ENCODE measurements at places on chromosomes 7 and 10.

DNA sequence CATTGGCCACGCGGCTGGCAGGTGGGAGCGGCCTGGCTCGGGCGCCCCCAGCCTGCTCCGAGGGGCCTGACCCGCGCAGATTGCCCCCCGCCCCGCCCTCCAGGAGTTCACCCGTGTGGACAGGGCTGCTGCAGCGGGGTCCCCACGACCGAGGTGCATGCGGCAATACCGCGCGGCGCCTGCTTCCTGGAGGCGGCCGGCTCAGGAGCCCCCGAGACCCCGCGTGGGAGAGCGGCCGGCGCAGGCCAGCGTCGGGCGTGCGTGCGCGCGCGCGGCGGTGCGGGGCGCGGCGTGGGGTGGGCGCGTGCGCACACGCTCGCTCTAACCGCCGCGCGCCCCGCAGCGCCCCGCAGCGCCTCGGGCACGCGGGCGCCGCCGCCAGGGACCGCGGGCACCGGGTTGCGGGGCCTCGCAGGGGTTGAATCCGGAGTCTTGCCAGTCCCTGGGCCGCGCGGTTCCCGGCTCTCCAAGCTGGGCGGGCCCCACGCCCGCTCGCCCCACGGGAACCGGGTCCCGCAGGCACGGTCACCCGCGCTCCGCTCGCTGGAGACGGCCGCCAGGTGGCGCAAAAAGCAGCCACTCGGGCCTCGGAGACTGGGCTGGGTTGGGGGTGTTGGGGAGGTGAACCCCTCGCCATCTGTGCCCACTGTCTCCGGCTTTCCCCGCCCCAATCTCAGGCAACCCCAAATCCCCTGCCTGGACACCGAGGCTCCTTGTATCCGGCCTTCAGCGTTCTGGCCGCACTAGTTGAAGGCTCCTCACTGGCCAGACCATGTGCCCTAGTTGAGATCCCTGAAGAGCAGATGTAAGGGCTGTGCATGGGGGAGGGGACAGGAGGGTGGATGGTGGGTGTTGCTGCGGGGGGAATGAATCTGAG lies 1.3 kb upstream of the ACHE start:
- DNase-seq = no peak
- peaks cover 81% of the 10 kb centered on the region for H3K27me3 ChIP-seq
- H3K4me3 ChIP-seq = peak overlapping the region; percentile 40
- peaks cover 28% of the 10 kb centered on the region for H3K4me1 ChIP-seq
- H3K27ac ChIP-seq = no peak overlapping the region

GRCh38 chr10:28087661-28088351 lies 88.9 kb upstream of the ODAD2 start:
- H3K27ac ChIP-seq = no peak overlapping the region
- peaks cover 10% of the 10 kb centered on the region for H3K36me3 ChIP-seq
- H3K4me3 ChIP-seq = no peak overlapping the region
- no peaks in the 10 kb centered on the region for H3K4me1 ChIP-seq
- no peaks in the 10 kb centered on the region for H3K27me3 ChIP-seq
- DNase-seq = no peak

DNA sequence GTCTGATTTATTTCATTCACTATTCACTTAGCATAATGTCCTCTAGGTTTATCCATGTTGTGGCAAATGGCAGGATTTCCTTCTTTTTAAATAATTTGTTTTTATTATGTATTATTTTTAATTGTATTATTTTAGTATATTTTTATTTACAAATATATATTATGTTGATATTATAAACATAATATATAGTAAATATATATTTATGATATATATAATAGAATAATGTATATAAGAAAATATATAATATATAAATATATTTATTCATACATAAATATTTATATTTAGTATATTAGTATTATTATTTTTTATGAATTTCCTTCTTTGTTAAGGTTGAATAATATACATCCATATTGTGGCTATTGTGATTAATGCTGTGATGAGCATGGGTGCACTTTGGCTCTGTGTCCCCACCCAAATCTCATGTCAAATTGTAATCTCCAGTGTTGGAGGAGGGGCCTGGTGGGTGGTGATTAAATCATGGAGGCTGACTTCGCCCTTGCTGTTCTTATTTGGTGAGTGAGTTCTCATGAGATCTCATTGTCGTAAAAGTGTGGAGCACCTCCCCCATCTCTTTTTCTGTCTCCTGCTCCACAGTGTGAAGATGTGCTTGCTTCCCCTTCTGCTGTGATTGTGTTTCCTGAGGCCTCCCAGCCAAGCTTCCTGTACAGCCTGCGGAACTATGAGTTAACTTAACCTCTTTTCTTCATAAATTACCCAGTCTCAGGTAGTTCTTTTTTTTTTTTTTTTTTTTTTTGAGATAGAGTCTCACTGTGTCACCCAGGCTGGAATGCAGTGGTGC lies 52.3 kb upstream of the CYP2C18 start:
- no peaks in the 10 kb centered on the region for H3K4me1 ChIP-seq
- H3K27ac ChIP-seq = no peak overlapping the region
- no peaks in the 10 kb centered on the region for H3K27me3 ChIP-seq
- H3K4me3 ChIP-seq = no peak overlapping the region
- no peaks in the 10 kb centered on the region for H3K36me3 ChIP-seq
- no peak for DNase-seq

DNA sequence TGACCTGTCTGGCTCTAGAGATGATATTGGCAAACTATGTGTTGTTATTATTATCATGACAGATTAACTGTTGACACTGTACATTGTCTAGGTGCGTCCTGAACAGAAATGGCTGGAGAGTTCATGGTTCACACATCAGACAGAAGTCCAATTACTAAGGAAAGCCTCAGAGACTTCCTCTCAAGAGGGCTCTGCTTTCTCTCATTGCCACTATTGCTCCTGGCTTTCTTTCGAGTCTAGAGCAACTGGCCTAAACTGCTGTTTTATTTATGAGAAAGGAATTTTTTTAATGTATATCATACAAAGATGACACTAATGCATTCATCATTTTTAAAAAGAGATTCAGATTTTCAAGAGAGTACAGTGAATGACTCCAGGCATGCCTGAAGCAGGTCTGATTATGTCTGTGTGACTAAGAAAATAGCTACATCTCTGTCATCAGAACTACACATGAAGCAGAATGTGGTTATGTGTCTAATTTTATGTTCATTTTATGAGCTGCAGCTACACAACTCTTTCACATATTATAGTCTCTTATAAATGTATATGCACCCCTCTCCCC lies 30.4 kb downstream of the NRCAM start:
- no peak overlapping the region for H3K4me3 ChIP-seq
- H3K27ac ChIP-seq = no peak overlapping the region
- no peak for DNase-seq
- no peaks in the 10 kb centered on the region for H3K36me3 ChIP-seq

DNA sequence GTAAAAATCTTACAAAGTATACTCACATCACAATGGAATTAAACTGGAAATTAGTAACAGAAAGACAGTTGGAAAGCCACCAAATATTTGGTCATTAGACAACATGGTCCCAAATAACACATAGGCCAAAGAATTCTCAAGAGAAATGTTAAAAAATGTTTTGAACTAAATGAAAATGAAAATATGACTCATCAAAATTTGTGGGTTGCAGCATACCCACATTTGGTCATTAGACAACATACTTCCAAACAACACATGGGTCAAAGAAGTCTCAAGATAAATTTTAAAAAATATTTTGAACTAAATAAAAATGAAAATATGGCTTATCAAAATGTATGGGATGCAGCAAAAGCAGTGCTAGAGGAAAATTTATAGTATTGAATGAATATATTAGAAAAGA lies 130.6 kb downstream of the MARCHF5 start:
- H3K27ac ChIP-seq = no peak overlapping the region
- no peak overlapping the region for H3K4me3 ChIP-seq
- no peaks in the 10 kb centered on the region for H3K4me1 ChIP-seq
- H3K27me3 ChIP-seq = peaks cover 19% of the 10 kb centered on the region

DNA sequence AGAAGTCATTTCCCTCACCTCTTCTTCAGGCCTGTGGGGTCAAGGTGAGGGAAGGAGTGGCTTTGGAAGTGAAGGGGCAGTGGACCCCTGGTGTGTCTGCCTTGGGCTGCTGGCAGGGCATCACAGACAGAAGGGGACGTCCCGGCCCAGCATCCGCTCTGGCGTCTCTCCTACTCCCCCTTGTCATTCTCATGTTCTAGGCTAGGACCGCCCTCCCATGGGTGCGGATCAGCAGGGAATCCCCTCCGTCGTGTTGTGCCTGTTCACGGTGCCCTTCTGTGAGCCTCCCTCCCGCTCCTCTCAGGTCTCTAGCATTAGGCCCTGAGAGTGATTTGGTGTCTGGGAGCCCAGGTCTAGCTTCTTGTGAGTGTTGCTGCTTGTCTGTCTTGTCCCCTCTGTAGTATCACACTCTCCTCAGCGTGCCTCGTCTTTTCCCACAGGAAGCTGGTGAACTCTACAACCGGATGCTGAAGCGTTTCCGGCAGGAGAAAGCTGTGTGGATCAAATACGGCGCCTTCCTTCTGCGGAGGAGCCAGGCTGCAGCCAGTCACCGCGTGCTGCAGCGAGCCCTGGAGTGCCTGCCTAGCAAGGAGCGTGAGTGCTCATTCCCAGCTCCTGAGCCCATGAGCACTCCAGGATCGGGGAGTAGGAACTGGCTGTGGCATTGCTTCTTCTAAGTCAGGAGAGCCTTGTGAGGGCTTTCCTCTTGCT lies 8.5 kb downstream of the CALHM2 start:
- DNase-seq = no peak
- H3K4me1 ChIP-seq = peaks cover 66% of the 10 kb centered on the region
- H3K36me3 ChIP-seq = peaks cover 88% of the 10 kb centered on the region

- H3K4me3 ChIP-seq = no peak overlapping the region
- H3K4me1 ChIP-seq = no peaks in the 10 kb centered on the region
- no peaks in the 10 kb centered on the region for H3K36me3 ChIP-seq
- H3K27me3 ChIP-seq = no peaks in the 10 kb centered on the region
These were observed 116.5 kb upstream of the EEPD1 start for GRCh38 chr7:36036590-36036989.

- H3K36me3 ChIP-seq = no peaks in the 10 kb centered on the region
- no peak overlapping the region for H3K4me3 ChIP-seq
- H3K27me3 ChIP-seq = no peaks in the 10 kb centered on the region
- peaks cover 10% of the 10 kb centered on the region for H3K4me1 ChIP-seq
These were observed 28.0 kb downstream of the DNAJC1 start for GRCh38 chr10:21975378-21975990.

DNA sequence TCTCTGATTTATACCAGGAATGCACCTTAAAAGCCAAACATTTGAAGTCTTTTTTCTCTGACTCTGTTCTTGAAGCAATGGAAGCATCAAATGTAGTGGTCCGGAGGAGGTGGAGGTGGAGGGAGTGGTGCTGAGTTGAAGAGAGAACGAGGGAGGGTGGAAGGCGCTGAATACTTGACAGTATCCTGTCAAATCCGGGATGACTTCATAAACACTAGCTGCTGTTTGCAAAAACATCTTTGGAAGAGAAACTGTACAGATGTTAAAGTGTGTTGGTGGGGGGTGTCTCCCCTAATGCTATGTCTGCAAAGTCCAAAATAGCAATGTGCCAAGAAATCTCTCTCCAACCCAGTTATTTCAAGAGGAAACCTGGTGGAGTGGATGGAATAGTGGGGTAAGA lies 328.5 kb upstream of the AUTS2 start:
- H3K4me1 ChIP-seq = no peaks in the 10 kb centered on the region
- peaks cover 11% of the 10 kb centered on the region for H3K27me3 ChIP-seq
- DNase-seq = no peak
- H3K36me3 ChIP-seq = no peaks in the 10 kb centered on the region

DNA sequence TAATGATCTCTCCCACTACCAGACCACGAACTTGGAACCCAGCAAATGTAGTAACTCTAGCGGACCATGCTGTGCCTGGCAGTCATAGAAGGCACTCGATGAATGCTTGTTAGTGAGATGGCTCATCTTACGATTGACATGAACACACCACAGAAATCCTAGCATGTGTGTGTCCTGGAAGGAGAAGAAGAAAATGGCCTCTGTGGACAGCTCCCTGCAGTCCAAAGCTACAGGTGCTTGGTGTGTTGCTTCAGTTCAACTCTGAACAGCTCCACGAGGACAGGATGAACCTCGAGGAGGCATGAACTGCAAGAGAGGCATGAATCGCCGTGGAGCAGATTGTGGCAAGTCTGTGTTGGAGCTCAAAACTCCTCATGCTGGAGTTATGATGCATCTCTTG lies 93.5 kb downstream of the KLF6 start:
- no peak for DNase-seq
- H3K27me3 ChIP-seq = no peaks in the 10 kb centered on the region

DNA sequence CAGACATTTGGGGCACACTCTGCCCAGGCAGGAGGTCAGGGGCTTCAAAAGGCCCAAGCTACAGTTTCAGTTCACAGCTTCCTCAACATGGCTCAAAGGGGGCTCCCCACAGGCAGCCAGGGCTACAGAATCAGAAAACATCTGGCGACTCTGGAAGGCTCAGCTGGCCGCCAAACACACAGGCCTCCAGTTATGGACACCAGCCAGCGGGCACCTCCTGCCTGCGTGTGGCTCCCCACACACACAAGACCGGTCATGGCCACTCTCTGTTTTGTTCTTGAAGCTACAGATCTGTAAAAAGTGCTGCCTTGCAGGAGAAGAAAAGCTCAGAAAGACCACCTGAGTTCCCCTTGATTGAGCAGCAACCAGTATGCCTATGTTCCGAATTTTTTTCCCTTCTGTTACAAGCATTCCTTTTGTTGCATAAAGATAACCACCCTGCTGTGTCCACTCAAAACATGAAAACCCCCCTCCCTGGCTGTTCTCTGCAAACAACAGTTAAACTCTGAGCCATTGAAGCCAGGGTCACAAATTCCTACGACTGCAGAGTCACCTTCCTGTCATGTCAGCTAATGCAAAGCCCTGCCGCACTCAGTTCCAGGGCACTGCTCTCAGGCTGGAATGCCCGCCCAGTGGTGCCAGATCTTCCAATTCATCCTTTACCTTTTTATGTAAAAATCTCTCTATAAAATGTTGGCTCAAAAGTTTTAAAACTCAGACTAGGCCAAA lies 33.6 kb downstream of the VSTM4 start:
- peaks cover 41% of the 10 kb centered on the region for H3K4me1 ChIP-seq
- H3K27ac ChIP-seq = peak overlapping the region; percentile 70
- H3K27me3 ChIP-seq = no peaks in the 10 kb centered on the region
- no peak overlapping the region for H3K4me3 ChIP-seq

DNA sequence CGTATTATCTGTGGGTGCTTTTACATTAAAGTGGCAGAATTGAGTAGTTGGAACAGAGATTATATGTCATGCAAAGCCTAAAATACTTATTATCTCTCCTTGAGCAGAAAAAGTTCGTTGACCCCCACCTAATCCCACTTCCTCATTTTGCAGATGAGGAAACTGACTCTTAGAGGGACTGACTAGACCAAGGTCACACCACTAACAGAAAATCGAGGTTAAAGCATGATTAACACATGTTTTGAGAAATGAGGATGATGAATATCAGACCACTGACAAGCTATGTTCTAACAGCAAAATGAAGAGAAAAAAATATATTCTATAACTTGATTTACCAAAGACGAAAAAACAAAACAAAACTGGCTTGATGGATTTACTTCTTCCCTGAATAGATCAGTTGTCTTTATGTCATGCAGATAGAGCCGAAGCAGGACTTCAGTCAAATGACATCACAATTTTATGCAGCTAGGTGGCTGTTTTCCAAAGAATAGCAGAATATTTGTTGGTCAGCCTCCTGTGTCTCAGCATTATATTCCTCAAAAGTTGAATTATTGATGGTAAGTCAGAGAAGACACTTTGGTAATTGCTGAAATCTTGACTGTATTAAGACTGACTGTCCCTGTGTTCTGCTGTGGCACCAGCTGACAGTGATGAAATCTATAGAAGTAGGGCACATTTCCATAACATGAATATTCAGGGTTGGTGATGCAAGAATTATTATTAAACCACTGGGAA lies 24.2 kb upstream of the SMIM30 start:
- H3K27me3 ChIP-seq = no peaks in the 10 kb centered on the region
- no peaks in the 10 kb centered on the region for H3K4me1 ChIP-seq
- no peaks in the 10 kb centered on the region for H3K36me3 ChIP-seq
- H3K4me3 ChIP-seq = no peak overlapping the region
- H3K27ac ChIP-seq = no peak overlapping the region
- no peak for DNase-seq

All from tibial artery (tissue), 4 donors.